ENCODE measurements at places on chromosomes 4 and X. TPM values are rescaled to one million over a fixed set of nuclear protein-coding genes. Genes with fewer than 3 reads are reported as not detected.

Gene GAGE2A
- not detected for polyA plus RNA-seq

Gene GPRIN3
- 0.16 TPM for polyA plus RNA-seq

Gene PDE6B
- polyA plus RNA-seq = 8.0 TPM

Gene ERVMER34-1
- 14.2 TPM for polyA plus RNA-seq

Gene MEPE
- not detected for polyA plus RNA-seq

Gene AMBN
- not detected for polyA plus RNA-seq

Gene SLC34A2
- 3.2 TPM for polyA plus RNA-seq

Gene CCDC158
- not detected for polyA plus RNA-seq

Gene FHDC1
- polyA plus RNA-seq = 6.4 TPM

Gene GRID2
- 25.5 TPM for polyA plus RNA-seq

Gene PRR32
- polyA plus RNA-seq = not detected

Gene SERPINA7
- not detected for polyA plus RNA-seq

Gene HTR2C
- polyA plus RNA-seq = 1.4 TPM

All from H1 (cell line).